ENCODE measurements at places on chromosomes 13 and 19.

- DNase-seq, result no peak
Measured at GRCh38 chr13:45219123-45219891, 18.5 kb upstream of the KCTD4 start.

DNA sequence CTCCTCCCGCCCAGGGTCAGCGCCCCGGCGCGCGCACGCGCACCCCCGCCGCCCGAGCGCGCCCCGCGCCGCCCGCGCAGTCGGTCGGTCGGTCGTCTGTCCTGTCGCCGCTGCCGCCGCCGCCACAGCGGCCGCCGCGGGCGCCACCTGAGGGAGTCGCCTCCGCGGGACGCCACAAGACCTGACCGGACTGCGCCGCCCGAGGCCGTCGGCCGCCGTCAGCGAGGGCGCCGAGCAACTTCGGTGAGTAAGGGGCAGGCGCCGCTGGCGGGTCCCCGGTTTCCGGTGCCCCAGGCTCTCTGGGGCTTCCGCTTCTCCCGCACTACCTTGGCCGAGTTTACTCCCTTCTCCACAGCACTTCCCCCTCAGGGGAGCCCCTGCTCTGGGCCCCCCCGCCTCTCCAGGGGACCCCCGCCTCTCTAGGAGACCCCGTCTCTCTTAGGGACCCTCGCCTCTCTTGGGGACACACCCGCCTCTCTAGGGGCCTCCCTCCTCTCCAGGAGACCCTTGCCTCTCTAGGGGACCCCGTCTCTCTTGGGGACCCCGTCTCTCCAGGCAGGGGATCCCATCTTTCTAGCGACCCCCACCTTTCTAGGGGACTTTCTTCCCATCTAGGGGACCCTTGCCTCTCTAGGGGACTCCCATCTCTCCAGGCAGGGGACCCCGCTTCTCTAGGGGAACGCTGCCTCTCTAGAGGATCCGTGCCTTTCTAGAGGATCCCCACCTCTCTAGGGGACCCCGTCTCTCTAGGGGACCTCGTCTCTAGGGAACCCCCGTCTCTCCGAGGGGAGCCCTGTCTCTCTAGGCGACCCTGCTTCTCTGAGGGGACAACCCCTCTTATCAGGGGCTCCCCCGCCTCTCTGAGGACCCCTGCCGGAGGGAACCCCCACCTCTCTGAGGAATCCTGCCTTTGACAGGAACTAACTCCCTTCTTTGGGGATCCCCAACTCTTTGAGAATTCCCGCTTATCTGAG, 19.3 kb upstream of the GATAD2A start:
- DNase-seq, result peak; percentile 37

GRCh38 chr19:15195371-15196334, 5.1 kb downstream of the NOTCH3 start:
- DNase-seq, result no peak

DNA sequence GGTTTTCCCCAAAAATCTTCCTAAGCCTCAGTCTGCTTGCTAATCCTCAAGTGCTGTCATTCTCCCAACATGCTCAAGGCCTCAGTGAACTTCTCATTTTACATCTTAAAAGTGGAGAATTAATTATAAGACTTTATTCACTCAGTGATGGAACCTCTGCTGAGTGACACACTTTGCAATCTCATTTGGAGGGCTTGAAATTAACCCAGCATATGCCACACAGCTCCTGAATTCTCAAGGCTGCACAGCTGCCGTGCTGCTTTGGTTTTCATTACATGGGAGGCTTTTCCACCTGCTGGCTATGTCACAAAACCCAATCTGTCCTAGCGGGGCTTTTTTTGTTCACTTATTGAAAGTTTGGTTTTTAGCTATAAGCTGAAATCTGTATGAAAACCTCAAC, 28.3 kb upstream of the SERPINE3 start:
- no peak for DNase-seq

DNA sequence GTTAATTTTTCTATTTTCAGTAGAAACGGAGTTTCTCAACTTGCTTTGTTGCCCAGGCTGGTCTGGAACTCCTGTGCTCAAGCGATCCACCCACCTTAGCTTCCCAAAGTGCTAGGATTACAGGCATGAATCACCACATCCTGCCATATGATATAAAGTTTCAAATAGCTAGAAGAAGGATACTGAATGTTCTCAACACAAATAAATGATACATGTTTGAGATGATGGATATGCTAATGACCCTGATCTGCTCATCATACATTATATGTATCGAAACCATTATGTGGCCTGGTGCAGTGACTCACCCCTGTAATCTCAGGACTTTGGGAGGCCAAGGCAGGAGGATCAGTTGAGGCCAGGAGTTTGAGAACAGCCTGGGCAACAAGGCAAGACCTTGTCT, 11.5 kb downstream of the CIB3 start:
- no peak for DNase-seq

DNA sequence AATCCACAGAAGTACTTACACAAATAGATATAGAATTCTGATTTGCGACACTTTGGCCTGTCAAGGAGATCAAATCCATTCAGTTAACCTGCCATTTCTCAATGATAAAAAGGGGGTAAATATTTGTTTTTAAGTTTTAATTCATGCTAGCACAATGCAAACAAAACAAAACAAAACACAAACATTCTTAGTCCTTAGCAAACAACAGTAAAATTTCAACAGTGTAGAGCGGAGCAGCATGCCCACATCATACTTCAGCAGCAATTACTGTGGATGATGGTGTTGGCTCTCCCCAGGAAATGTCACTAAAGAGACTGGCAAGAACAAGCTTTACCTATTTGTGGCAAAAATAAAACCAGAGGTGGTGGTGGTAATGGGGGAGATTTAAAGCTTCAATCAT, 625.2 kb upstream of the PCDH20 start:
- DNase-seq, result no peak

GRCh38 chr19:55486971-55487923, 989 bp upstream of the SSC5D start:
- DNase-seq, result no peak

- no peak for DNase-seq
Measured at GRCh38 chr13:70117338-70117905, 9.2 kb upstream of the KLHL1 start.

GRCh38 chr13:97141564-97142005, 80.5 kb upstream of the MBNL2 start:
- no peak for DNase-seq

GRCh38 chr13:79680485-79680884, 199.5 kb downstream of the NDFIP2 start:
- DNase-seq, result no peak

GRCh38 chr13:109605846-109606245, 180.5 kb downstream of the IRS2 start:
- no peak for DNase-seq

DNA sequence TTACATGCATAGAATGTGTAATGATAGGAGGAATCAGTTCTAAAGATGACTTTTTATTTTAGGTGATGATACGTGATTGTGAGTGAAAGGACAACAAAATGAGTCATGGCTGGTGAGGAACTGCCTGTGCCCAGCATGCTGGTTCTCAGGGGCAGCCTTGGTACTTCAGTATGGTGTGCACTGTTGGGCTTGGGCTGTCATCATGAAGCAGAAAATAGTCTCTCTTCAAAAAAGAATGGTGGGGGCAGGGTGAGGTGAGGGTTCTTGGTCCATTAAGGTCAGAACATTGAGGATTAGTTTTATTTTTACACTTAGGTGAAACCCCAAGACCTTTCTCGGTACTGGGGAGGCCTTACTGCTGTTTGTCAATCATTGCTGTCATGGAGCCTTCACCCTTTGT, 309.5 kb downstream of the MTUS2 start:
- DNase-seq, result no peak

- no peak for DNase-seq
Measured at GRCh38 chr19:35665157-35665556, 1.2 kb upstream of the UPK1A start.

DNA sequence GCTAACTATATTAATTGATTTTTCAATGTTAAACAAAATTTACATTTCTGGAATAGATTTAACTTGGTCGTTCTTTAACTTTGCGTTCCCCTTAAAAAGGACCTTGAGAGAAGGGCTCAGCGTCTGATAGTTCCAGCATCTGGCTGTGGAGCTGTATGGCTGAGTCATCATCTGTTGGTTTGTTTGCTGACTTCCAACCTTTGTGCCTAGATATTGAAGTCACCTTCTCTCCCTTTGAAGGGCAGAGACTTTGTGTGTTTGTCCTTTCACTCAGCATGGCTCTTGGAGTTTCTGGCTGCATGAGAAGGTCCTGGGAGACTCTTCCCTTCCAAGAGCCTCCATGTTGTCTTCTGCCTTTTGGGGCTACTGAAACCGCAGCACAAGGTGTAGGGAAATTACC, 16.6 kb upstream of the IRS2 start:
- DNase-seq, result no peak

DNA sequence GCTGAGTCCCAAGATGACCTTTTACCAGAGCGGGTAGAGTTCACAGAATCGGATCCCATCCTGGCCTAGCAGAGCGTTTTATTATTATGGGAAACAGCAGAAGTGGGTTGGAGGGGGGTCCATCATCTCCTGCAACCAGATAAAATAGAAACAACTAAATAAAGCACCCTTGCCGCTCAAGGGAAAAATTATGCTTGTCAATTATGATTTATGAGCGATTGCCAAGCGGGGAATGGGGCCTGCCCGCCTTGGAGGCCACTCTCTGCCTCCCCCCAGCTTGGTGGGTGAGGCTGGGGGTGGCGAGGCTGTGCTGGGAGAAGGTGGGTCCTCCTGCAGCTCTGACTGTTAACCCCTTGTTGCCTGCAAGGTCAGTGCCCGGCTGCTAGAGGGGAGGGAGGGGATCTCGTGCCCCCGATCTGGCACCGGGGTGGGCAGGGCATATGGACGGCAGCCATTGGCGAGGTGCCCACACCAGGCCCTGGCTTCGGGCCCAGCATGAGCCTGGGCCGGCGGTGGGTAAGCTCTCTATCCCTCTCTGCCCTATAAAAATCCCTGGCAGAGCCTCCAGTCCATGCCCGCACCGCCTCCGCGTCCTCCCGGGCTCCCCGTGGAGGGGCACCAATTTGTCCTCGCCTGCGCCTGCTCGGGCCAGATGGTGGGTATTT, 129.1 kb downstream of the URI1 start:
- DNase-seq, result peak; percentile 10

DNA sequence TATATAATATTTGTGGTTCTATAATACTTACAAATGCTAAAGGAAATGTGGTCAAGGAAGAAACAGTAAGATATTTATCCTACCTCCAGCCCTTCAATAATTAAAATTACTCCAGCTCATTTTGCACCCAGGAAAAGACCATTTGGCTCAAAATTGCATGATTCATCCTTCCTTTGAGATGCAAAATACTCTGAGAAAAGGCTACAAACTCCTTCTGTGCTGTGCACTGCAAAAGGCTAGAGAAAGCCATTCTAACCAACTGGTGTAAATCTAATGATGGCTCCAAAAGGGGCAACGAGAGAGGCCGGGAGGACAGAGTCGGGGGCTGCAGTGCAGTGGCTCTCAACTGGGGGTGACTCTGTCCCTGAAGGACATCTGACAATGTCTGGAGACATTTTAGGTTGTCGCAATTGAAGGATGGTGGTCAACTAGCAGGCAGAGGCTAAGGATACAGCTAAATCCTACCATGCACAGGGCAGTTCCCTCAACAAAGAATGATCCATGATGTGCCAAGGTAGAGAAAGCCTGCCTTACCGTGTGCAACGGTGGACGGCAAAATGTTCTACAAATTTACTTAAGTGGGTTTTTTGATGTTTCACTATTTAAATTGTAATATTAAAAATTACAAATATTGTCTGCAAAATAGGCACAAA, 32.6 kb downstream of the SLC7A1 start:
- no peak for DNase-seq

- DNase-seq, result no peak
Measured at GRCh38 chr13:106246666-106247188, 288.7 kb downstream of the EFNB2 start.

DNA sequence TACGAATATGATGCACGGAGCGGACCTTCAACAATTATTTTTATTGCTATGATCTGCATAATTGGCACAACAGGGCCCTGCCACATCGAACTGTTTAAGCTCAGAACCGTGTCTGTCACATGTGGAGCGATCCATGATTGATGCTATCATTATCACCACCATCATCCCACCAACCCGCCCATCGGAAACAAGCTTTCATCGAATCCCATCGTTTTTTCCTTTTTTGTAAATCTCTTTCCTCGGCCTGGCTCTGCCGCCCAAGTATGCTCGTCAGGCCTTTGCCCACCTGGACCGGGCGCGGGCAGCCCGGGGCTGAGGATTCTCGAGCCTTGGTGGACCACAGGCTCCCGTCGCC, 533 bp upstream of the DCAF15 start:
- DNase-seq, result no peak

- DNase-seq, result no peak
Measured at GRCh38 chr13:113207460-113207859, 1.0 kb downstream of the PCID2 start.
